GM23248 (cell line): ENCODE measurements at places on chromosomes 2 and 18. TPM values are rescaled to one million over a fixed set of nuclear protein-coding genes. Genes with fewer than 3 reads are reported as not detected.

Gene SCN1A
- total RNA-seq, result 0.13 TPM in 1 of 2 replicates, not detected in the other

Gene SH3RF3
- 3.3 and 5.2 TPM in 2 replicates for total RNA-seq

Gene ZAP70
- total RNA-seq, result not detected in 2 replicates

Gene DSG4
- total RNA-seq, result not detected in 2 replicates
